ENCODE measurements at places on chromosomes 1 and 21.
A peak's percentile ranks its signal among the peaks of the same experiment; 100 is the strongest.

DNA sequence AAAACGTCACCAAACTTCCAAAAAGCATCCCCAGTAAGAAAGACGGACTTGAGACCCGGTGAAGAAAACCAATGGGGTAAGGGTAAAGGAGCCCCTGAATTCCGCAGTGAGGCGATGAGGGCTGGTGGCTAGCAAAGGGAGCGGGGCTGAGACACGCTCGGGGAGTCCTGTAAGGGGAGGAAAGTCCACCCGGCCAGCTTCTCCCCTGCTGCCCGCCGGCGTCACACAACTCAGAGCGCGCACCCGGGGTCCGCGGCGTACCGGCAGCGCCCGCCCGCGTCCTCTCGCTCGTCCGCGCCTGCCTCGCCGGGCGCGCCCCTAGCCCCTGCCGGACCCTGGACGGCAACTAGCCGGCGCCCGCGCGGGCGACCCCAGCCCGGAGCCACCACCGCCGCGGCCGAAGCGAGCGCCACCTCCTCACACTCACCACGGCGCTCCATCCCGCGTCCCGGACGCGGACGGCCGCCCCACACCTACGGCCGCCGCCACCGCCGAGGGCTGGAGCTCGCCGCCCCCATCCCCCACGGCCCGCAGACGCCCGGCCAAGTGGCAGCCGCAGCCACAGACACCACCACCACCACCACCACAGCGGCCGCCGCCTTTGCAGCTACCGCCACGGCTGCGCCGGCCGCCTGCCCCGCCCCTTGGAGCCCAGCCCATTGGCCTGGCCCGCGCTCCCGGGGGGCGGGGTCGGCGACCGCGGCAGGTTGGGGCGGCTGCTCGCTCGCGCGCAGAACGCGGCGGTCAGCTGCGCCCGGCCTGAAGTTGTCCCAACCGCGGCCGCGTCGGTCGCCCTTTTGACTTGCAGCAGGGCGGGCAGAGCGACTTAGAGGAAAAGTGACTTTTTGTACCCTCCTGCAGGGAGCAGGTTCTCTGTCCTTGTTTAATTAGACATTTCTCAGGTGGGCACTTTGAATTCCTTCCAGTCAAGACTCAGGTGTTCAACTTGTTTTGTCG, 10.0 kb upstream of the ARHGAP29 start:
- DNase-seq = no peak

DNA sequence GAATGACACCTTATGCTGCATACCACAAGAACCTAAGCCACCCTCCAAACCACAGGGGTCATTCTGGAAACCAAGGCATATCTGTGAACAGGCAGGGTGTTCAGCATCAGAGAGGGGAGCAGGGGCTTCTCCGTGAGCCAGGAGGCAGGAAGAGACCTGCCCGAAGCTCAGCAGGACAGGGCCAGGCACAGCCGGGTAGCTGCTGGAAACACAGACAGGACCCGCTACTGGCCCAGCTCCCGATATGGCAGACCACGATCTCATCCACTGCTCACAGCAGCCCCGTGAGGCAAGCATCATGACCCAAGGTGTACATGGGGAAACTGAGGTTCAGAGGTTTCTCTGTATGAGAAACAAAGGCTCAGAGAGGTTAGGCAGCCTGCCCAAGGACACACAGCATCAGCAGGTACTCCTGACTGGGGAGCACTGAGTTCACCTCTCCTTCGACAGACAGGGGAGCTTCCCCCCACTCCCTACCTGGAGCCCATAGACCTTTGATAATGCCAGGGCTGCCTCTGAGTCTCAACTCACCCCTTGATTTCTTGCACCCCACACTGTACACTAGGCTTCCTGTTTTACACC, 317.7 kb downstream of the MATN1 start:
- no peak for DNase-seq

- no peak for DNase-seq
These were observed 16.6 kb downstream of the C21orf91 start for GRCh38 chr21:17802572-17802971.

DNA sequence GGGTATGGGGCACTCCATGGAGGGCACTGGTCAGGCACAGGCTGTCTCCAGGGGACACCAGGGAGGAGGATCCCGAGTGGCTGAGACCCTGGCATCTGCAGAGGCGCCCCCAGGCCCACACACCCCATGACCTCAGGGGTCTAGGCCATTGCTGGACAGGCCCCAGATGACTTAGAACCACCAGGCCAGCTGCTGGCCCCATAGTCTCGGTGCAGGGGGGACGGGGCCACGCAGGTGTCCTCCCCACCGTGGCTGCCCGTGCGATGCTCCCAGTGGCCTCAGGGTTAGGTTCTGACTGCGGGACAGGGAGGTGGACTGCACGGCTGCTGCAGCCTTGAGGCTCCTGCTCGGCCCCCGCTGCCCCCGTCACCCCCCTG, 44.0 kb downstream of the MORN1 start:
- DNase-seq = no peak

- DNase-seq = no peak
These were observed 116.1 kb upstream of the SPATA6 start for GRCh38 chr1:48588061-48588460.

GRCh38 chr1:21175324-21175669, 1.4 kb downstream of the EIF4G3 start:
- no peak for DNase-seq

GRCh38 chr21:33510826-33511225, 19.3 kb upstream of the DNAJC28 start:
- no peak for DNase-seq

DNA sequence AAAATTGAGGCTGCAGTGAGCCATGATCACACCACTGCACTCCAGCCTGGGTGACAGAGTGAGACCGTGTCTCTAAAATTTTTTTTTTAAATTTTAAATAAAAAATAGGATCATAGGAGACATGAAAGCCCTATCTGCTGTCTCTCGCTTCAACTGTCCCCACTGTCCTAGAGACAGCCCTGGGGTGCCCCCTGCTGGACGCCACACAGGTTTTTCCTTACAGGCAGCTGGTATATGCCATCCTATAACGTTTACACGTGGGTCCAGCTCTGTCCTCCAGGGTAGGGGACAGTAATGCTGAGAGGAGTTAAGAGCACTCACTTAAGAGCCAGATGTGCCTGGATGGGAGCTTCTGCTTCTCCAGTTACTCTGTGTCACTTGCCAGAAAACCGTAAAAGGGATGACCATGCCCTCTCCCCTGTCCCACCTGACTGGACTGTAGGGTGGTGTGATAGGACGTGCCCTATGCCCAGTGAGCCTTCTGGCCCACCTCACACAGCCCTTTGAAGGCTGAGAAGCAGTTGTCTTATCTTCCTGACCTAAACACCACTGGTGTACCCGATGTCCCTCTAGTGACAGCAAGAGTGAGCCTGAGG, 8.5 kb downstream of the FBXO2 start:
- DNase-seq = peak; percentile 41
